HFFc6 (cell line): ENCODE measurements at places on chromosomes 5 and 9. TPM values are rescaled to one million over a fixed set of nuclear protein-coding genes. Genes with fewer than 3 reads are reported as not detected.

GRCh38 chr9:92171822-92172221, 56.6 kb upstream of the SPTLC1 start:
- peaks cover 13% of the 10 kb centered on the region for H3K27me3 ChIP-seq
- H3K36me3 ChIP-seq = peaks cover 12% of the 10 kb centered on the region
- DNase-seq = no peak
- H3K4me1 ChIP-seq = no peaks in the 10 kb centered on the region
- H3K4me3 ChIP-seq = no peak overlapping the region

ZDHHC11B gene
- 0.15 TPM in 1 of 3 replicates, not detected in the others for total RNA-seq

GCNT4 gene
- total RNA-seq = 4.6 to 9.5 TPM (median 5.8 TPM) in 3 replicates

GRCh38 chr9:16544842-16545241, 325.6 kb downstream of the BNC2 start:
- no peak overlapping the region for H3K4me3 ChIP-seq
- H3K36me3 ChIP-seq = peaks cover 22% of the 10 kb centered on the region
- no peak overlapping the region for H3K27ac ChIP-seq
- no peak for DNase-seq

DNA sequence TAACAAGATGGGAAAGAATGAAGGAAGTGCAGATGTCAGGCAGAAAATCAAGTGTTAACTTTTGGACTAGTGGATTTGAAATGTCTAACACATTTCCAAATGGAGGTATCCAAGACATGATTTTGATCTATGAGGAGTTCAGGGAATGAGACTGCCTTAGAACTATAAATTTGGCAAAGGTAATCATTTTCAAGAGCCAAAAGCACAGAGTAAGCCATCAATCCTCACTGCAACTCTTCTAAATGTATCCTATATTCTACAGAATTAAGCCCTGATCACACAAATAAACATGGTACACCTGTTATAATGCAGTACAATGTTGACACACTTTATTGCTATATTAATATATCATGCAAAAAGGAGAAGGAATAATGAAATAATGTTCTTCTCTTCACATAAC, 55.6 kb downstream of the SETX start:
- H3K36me3 ChIP-seq = peaks cover 37% of the 10 kb centered on the region
- no peak overlapping the region for H3K4me3 ChIP-seq
- no peak overlapping the region for H3K27ac ChIP-seq
- no peaks in the 10 kb centered on the region for H3K27me3 ChIP-seq

DNA sequence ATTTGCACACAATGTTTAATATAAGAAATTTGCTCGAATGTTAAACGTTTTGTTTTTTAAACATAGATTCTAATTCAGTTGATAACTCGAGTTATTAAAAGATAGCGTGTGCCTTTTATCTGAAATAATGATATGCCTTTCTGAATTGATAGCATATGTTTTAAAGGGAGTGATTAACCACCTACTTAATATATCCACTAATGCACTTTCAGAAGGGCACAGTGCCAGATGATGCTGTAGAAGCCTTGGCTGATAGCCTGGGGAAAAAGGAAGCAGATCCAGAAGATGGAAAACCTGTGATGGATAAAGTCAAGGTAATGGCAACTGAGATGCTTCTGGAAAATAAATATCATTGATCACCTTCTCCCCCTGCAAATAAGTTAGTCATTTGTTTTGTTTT, 53.9 kb downstream of the ERAP1 start:
- H3K27me3 ChIP-seq = peaks cover 3% of the 10 kb centered on the region
- H3K27ac ChIP-seq = no peak overlapping the region
- DNase-seq = no peak
- peaks cover 40% of the 10 kb centered on the region for H3K36me3 ChIP-seq
- H3K4me3 ChIP-seq = no peak overlapping the region
- peaks cover 15% of the 10 kb centered on the region for H3K4me1 ChIP-seq

LRRC19 gene
- not detected in 3 replicates for total RNA-seq

DNA sequence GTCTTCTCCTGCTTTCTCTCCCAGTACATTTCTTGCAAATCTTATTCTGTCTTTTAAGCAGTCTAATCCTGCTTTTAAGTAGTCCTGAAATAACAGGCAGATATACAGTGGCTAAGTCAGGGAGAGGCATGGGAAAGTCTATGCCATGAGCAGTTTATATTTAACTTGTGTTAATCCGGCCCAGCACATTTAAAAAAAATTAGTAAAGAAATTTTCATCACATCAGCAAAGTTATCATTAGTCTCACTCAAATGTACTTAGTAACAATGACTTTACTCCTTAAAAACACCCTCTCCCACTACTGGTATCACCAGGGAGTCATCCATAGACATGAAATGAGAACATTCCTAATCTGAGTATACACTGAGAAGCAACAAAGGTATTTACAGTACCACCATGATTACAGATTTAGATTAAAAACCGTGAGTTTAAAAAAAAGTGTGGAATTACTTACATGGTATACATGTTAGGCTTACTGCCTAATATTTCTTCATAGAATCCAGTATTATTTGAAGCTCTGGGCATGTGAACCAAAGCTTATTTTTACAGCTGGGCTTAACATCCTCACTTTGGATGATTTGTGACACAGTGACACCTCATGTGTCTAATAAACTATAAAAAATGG, 75.9 kb upstream of the DAB2 start:
- H3K27ac ChIP-seq = peak overlapping the region; percentile 93
- DNase-seq = no peak
- peaks cover 72% of the 10 kb centered on the region for H3K4me1 ChIP-seq
- peaks cover 4% of the 10 kb centered on the region; the same call in 1 of the 2 replicates for H3K27me3 ChIP-seq
